ENCODE measurements at places on chromosomes 7 and 10.

GRCh38 chr7:101121991-101122932 is 4.6 kb upstream of the SERPINE1 start:
- no peak for DNase-seq

DNA sequence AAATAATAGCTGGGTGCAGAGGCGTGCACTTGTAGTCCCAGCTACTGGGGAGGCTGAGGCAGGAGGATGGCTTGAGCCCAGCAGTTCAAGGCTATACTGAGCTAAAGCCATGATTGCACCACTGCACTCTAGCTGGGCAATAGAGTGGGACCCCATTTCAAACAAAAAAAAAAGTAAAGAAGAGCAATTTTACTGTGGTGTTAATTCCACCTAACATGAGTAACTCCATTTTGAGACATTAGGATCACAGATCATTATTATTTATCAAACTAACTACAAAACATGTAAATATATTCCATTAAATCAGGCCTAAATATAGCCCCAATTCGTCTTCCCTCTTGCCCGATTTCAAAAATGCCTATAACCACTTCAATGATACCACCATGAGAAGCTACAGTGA is 104.8 kb upstream of the TRIM24 start:
- no peak for DNase-seq

DNA sequence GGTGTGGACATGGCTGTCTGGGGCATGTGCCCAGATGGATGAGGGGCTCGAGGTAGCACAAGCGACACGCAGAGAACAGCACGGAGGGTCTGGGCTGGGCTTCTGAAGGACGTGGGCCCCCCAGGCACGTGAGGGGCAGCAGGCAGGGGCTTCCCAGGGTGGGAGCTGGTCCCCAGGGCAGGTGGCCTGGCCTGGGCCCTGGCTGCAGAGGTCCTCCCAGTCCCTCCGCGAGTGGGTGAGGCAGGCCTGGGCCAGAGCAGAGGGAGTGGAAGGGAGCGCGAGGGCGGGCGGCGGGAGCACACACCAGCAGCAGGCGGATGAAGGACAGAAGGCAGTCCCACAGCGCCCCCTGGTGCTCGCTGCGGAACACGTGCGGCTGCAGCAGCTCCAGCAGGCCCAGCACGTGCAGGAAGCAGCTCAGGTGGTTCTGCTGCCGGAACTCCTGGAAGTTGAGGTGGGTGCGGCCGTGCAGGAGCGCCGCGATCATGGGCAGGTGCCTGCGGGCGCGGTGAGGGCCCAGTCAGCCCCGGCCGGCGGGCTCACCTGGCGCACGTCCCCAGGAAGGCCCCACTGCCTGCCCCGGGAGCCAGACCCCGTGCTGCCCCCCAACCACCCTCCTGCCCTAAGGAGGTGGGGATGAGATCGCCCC is 14.7 kb upstream of the MICALL2 start:
- DNase-seq, result peak; percentile 26

- no peak for DNase-seq
These were observed 59.3 kb upstream of the NMT2 start for GRCh38 chr10:15227611-15228372.

DNA sequence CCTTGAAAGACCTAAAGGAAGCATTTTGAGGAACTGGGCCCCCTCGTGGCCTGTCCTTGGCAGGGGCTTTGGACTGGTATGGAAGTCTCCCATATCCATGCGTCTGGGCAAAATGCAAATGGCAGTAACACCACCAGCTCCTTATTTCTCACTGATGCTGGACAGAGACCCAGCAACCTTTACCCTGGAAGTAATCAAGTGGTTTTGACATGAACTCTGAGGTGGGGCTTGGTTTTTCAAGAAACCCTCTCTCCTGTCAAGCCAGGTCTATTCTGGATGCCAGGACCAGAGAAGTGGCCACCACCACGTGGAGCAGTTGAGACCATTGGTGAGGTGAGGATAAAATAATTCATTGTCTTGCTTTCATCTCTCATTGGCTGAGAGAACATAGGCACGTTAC is 84.4 kb downstream of the OTUD1 start:
- no peak for DNase-seq

- DNase-seq, result no peak
These were observed 126.6 kb downstream of the SORBS1 start for GRCh38 chr10:95434583-95434982.
